Activated T-helper 1 cell treated with anti-CD3 and anti-CD28 coated beads, Interleukin-2, amount 50 U/mL, for 16 hours (primary cell): ENCODE measurements at places on chromosomes 5 and 9.

GRCh38 chr5:168427224-168427623, 59.0 kb upstream of the RARS1 start:
- no peak for DNase-seq

- DNase-seq, result no peak
These were observed 172.4 kb downstream of the DMRT2 start for GRCh38 chr9:1222511-1222910.

DNA sequence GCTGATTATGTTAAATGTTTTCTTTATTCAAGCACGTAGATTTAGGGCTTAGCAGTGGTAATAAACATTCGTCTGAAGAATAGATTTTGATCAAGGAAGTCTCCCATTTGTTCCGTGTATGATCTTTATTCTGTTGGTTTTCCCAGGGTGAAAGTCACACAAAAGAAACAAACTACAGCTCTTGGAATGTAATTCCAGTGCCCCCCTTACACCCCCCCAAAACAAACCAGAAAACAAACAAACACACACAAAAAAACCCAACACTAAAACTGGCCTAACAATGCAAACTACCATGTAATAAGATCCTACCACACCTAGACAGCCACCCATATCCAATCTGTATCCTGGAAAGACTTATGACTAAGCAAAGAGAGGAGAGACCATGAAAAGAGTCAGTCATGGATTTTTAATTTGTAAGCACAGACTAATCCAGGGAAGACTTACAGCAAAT, 196.2 kb upstream of the ELL2 start:
- no peak for DNase-seq

DNA sequence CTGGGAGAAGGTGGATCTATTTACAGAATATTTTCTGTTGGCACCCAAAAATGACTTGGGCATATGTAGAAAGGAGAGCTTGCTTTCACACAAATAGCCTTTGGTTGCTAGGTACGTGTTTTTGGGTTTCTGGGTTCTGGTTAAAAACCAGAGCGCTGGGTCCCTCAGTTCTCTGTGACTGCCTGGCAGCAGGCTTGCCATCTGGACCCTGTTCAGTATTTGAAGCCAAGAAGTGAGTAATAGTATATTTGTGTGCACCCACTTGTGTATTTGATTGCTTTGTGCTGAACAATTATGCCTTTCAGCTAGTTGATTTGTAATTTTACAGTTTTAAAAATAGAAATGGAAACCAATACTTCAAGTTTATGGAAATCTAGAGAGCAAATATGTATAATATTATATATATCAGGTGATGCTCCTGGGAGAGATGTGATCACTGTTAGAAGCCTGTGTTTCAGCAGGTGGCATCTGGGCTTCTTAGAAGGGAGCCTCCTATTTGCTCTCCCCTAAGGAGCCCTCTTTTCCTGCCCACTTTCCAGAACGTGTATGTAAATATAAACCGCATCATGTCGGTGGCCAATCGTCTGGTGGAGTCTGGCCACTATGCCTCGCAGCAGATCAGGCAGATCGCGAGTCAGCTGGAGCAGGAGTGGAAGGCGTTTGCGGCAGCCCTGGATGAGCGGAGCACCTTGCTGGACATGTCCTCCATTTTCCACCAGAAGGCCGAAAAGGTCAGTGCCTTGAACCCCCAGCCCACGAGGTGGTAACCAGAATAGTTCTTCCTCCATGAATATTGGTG, 153.6 kb downstream of the TRIO start:
- no peak for DNase-seq

DNA sequence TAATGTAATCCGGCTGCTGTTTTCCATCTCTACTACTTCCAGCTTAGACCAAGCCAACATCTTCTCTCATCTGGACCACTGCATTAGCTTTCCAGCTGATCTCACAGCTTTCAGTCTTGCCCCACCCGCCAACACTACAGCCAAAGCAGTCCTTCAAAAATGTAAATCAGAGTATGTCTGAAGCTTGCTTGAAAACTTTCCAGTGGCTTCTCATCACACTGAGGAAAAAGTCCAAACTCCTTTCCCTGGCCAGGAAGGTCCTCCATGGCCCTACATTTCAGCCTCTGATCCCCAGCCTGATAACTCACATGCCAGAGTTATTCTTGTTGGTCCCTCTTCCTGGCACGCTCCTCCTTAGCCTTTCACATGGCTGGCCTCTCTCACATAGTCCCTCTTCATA, 38.5 kb downstream of the TTC1 start:
- no peak for DNase-seq
